Stimulated activated CD8-positive, alpha-beta memory T cell treated with anti-CD3 and anti-CD28 coated beads, Interleukin-15, amount 100 ng/mL, for 48 hours (primary cell): ENCODE measurements at places on chromosomes 6 and 20.

DNA sequence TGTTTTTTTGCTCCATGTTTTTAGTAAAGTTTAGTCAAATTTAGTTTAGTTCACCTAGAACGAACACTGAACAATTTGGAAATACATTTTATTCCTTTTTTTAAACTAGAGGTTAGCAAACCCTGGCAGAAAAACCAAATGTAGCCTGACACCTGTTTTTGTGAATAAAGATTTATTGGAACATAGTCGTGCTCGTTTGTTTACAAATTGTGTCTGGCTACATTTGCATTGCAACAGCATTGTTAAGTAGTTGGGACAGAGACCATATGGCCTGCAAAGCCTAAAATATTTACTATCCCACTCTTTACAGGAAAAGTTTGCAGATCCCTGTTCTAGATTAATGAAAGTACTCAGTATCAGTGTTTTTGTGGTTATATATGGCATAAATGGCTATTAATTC, 56.9 kb downstream of the CD109 start:
- DNase-seq: no peak

GRCh38 chr20:38094373-38094891, 60.9 kb downstream of the RPRD1B start:
- peak; percentile 11 for DNase-seq

- DNase-seq: no peak
Measured at GRCh38 chr6:93393554-93394074, 25.7 kb downstream of the EPHA7 start.

DNA sequence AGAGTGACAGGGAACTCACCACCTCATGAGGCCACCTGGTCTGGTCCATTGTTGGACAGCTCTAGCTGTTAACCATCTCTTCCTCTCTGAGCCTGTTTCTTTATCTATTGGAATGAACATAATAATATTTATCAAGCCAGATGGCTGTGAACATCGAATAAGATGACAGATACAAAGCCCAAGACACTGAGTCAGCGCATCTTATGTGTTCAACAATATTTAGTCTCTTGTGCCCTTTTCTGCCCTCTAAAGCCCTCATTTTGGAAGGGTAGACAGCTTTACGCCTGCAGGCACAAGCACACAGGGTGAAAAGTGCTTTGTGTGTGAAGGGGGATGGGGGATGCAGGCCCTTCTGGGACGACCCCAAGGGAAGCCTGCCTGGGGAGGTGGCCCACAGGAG, 164.0 kb downstream of the GRM4 start:
- no peak for DNase-seq
